ENCODE measurements at places on chromosomes 3 and 15. TPM values are rescaled to one million over a fixed set of nuclear protein-coding genes. Genes with fewer than 3 reads are reported as not detected.

The CTDSPL gene
- 18.5 TPM for total RNA-seq

The SLC24A5 gene
- total RNA-seq = 0.18 TPM

The CCR8 gene
- total RNA-seq = not detected

The LYZL4 gene
- not detected for total RNA-seq

The DUOXA2 gene
- not detected for total RNA-seq

The ADPRH gene
- 1.6 TPM for total RNA-seq

The CGNL1 gene
- total RNA-seq = 4.9 TPM

The CNTN4 gene
- 57.6 TPM for total RNA-seq

The ANKRD63 gene
- total RNA-seq = 0.27 TPM

The TMEM87A gene
- total RNA-seq = 49.2 TPM

The NR2F2 gene
- 22.8 TPM for total RNA-seq

The GASK1A gene
- total RNA-seq = 11.4 TPM

The NAALADL2 gene
- 17.5 TPM for total RNA-seq

The PTPRG gene
- 143 TPM for total RNA-seq

The ADPGK gene
- 35.6 TPM for total RNA-seq

The GRM2 gene
- 9.4 TPM for total RNA-seq

The WDR82 gene
- total RNA-seq = 117 TPM

The XCR1 gene
- total RNA-seq = not detected

The CNTN3 gene
- total RNA-seq = 16.2 TPM

The ARGFX gene
- total RNA-seq = not detected

The MYH15 gene
- total RNA-seq = 1.8 TPM

The CYP8B1 gene
- not detected for total RNA-seq

The GMNC gene
- 0.82 TPM for total RNA-seq

The DYNLT2B gene
- 31.5 TPM for total RNA-seq

The EIF4E3 gene
- total RNA-seq = 15.3 TPM

The RRP9 gene
- total RNA-seq = 7.7 TPM

The KCNH8 gene
- total RNA-seq = 16.0 TPM

The SAXO2 gene
- total RNA-seq = 13.8 TPM

The QRICH1 gene
- 66.5 TPM for total RNA-seq

The ALDH1L1 gene
- 4.7 TPM for total RNA-seq

The SLC2A2 gene
- total RNA-seq = not detected

The RTP1 gene
- total RNA-seq = 0.27 TPM

The CLRN1 gene
- not detected for total RNA-seq

The NMNAT3 gene
- total RNA-seq = 8.2 TPM

The PDZRN3 gene
- total RNA-seq = 14.1 TPM

The INSYN1 gene
- 22.9 TPM for total RNA-seq

The TMCO5A gene
- total RNA-seq = not detected

The CDC25A gene
- total RNA-seq = 8.7 TPM

The PCOLCE2 gene
- 12.6 TPM for total RNA-seq

The OR4M2 gene
- not detected for total RNA-seq

The GOLGA8M gene
- 0.82 TPM for total RNA-seq

The CHDH gene
- 4.5 TPM for total RNA-seq

The KATNBL1 gene
- 110 TPM for total RNA-seq

All from cerebellum (tissue), 4 donors.